ENCODE measurements at places on chromosomes 3 and 15.
A peak's percentile ranks its signal among the peaks of the same experiment; 100 is the strongest.

DNA sequence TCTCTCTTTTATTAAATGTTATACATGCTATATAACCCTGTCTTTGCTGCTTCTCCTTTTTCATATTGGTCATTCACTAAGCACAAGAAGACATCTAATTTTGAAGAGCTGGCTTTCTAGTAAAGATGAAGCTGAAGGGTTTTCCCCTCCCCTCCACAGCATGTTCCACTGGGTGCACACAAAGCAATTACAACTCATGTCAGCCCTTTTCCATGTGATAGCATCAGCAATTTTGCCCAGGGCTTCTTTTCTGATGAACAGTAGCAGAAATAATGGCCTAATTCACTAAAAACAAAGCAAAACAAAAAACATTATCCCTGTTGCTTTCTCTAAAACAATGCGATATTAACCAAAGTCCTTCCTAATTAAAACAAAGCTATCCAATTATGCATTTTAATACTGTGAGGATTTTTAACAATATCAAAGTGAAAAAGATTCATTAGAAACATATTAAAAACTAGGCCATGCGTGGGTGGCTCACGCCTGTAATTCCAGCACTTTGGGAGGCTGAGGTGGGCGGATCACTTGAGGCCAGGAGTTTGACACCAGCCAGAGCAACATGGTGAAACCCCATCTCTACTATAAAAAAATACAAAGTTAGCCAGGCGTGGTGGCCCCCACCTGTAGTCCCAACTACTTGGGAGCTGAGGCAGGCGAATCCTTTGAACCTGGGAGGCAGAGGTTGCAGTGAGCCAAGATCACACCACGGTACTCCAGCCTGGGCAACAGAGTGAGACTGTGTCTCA lies 12.2 kb upstream of the PIK3R4 start:
- no peak for DNase-seq

DNA sequence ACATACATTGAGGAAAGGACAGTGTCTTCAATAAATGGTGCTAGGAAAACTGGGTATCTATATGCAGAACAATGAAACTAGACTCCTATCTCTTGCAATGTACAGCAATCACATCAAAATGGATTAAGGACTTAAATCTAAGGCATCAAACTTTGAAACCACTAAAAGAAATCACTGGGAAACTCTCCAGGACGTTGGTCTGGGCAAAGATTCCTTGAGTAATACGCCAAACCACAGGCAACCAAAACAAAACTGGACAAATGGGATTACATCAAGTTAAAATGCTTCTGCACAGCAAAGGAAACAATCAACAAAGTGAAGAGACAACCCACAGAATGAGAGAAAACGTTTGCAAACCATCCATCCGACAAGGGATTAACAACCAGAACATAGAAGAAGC lies 14.5 kb downstream of the LAMP3 start:
- no peak for DNase-seq

- no peak for DNase-seq
Observed at GRCh38 chr15:80041494-80042253, 17.8 kb upstream of the ZFAND6 start.

- DNase-seq = peak; percentile 34
Observed at GRCh38 chr3:14884665-14885064, 62.7 kb upstream of the NR2C2 start.

DNA sequence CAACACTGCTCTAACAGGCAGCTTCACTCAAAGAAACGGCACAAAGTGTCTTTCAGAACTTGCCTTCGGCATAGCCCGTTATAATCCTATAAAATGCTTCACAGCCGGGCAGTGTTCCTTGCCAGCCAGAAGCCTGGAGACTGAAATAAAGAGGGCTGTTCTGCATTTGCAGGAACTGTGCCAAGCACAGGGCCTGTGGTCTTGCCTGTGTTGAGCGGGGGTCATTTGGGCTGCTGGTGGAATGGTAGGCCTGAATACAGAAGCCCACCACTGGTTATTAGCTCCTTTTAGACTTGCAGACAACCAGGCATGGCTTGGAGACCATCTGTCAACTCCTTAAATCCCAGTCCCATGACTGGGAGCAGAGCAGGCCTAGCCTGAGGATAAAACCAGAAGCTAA lies 4.7 kb upstream of the ARHGEF3 start:
- no peak for DNase-seq

- DNase-seq = no peak
Observed at GRCh38 chr15:52422001-52422400, 106.7 kb downstream of the MYO5A start.

- DNase-seq = no peak
Observed at GRCh38 chr3:88003115-88003755, 55.6 kb downstream of the CGGBP1 start.

DNA sequence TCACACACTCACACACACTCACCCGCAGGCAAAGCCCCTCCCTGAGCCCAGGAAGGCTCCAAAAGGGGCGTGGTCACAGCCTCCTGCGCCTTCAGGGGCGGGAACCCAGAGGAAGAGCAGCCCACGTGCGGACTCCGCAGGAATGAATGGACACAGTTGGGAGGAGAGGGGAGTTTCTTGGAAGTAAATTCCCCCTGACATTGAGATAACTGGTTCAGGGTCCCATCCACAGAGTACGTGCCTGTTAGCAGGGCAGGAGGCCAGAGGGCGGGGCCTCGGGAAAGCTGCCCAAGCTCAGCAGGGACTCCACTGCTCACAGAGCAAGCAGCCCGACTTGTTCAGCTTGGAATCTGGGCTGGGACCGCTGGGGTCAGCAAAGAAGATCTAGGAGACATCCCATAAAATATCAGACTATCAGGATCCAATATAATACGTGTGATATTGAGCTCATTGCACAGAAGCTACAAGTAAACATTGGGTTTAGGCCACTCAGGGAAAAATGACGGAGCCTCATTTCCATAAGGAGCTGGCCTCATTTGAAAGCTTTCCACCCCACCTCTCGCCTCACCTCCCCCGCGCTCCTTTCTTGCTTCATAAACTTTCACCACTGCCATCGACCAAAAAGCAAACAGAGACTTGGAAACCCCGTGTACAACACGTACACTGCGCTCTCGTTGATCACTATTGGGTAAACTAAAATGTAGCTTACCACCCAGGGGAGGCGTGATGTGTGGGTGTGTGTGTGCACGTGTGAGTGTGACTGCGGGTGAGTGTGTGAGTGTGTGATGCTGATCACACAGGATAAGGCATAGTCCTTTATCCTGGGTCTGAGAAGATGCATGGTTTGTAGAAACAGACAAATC lies 36.0 kb downstream of the TM2D3 start:
- DNase-seq = no peak

- DNase-seq = no peak
Observed at GRCh38 chr3:62421207-62421606, 47.9 kb upstream of the FEZF2 start.

GRCh38 chr3:162295323-162295983 lies 798.8 kb downstream of the OTOL1 start:
- no peak for DNase-seq

GRCh38 chr15:80482696-80483095 lies 78.5 kb downstream of the ARNT2 start:
- DNase-seq = no peak

DNA sequence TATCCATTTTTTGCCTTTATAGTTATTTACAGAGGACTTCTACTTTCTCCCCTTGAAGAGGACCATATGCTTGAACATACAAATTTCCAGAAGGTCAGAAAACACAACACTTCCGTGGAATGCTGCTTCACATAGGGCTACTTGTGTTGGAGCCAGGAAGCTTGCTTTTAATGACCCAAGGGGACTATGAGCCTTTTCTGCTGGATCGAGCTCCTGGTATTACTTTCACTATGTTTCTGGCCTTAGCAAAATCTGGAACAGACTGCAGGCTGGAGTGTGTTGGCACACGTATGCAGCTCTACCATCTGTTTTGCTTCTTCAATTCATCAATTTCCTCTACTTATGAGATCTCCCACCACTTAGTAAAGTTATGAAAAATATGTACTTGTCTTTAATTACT lies 69.3 kb upstream of the CBLB start:
- no peak for DNase-seq

- no peak for DNase-seq
Observed at GRCh38 chr3:190865828-190866227, 3.3 kb upstream of the GMNC start.

DNA sequence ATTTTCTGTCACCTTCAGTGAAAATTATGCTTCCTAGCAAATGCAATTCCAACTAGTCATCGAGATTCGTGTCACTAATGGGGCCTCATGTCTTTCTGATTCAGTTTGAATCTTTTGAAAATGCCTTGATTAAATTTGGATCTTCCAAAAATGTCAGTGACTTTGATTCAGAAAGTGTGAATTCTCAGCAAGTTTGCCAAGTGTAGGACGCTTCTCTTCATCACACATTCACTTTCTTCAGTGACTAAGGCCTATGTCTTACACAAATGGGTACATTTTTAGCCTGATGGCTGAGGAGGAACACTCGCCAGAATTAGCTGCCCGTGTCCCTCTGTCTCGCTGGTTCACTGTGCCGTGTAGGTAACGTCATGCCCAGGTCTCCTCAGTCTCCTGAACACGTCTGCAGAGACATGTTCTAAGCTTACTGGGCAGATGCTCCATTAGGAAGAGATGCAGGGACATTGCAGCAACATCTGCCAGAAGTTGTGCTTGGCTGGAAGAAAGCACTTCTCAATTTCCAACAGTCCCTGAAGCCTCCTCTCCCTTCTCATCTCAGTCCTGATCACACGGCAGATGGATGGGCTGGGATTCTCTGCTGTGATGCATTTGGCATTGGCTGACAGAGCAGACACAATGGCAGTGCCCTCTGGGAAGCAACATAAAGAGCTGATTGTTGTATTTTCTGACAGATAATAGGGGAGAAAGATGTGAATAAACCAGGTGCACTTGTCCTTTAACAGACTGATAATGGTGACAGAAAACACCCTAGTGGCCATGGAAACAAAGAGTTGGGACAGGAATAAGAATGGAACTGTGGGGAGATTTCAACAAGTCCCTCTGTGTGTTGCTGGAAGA lies 29.1 kb upstream of the LYZL4 start:
- DNase-seq = no peak

DNA sequence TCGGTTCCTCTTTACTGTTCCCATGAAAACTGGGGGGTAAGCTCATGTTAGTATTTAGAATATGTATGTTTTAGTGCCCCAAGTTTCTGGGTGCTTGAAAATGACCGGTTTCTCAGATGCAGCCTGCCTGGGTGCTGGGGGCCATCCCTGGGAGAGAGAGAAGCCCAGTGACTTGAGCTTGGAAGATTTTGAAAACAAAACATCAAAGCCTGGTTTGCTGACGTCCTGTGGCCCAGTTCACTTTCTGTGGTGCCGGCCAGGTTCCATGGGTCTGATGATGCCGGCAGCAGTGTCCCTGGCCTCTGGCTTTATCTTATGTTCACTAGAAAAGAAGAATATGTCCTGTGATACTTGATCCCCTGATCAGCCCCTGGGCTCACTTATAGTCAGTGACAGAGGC lies 17.1 kb downstream of the APBA2 start:
- no peak for DNase-seq

DNA sequence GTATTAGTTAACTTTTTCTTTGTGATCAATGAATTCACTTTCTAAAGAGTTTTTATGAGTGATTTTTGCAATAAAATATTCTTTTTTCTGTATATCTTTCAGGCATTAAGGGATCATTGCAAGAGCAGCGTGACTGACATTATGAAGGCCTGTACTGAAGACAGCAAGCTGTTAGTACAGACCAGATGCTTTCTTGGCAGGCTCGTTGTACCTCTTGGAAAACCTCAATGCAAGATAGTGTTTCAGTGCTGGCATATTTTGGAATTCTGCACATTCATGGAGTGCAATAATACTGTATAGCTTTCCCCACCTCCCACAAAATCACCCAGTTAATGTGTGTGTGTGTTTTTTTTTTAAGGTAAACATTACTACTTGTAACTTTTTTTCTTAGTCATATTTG lies 24.4 kb downstream of the SELENOT start:
- DNase-seq = no peak

- no peak for DNase-seq
Observed at GRCh38 chr3:71754610-71755253, 1.1 kb downstream of the GPR27 start.

- no peak for DNase-seq
Observed at GRCh38 chr15:27671819-27672437, 427.2 kb downstream of the OCA2 start.

- DNase-seq = no peak
Observed at GRCh38 chr15:77107068-77107467, 36.2 kb upstream of the TSPAN3 start.

DNA sequence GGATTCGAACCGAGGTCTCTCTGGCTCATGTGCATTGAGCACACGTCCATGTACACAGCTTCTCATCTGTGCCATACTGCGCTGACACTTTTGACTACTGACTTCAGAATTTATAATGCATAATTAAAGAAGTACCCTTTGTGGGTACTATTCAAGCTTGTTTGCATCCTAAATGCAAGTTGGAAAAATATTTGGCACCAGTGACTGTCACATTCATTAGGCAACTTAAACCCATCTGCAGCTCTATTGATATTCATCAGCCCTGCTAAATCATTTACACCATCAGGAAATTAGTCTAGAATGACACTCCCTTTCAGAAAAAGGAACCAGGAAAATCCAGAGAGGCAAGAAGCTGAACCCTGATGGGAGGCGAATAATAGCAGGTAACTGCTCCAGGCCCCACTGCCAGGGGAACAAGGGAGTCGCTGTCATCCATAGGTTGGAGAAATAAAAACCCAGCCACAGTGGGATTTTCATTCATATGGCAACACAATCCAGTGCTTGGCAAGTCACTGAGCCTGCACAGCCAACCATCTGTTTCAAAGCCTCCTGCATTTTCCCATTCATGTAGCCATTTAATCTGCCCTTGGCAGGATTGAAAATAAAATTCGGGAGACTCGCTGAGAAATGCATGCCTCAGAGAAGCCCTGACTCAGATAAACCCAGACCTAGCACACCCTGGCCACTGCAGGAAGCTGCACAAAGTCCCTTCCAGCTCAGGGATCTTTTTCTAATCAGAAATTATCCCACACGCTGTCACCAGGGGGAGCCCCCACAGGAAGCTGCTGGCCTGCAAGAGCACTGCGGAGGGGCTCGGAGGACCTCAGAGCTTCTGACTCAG lies 103.0 kb upstream of the VEPH1 start:
- DNase-seq = peak; percentile 38

DNA sequence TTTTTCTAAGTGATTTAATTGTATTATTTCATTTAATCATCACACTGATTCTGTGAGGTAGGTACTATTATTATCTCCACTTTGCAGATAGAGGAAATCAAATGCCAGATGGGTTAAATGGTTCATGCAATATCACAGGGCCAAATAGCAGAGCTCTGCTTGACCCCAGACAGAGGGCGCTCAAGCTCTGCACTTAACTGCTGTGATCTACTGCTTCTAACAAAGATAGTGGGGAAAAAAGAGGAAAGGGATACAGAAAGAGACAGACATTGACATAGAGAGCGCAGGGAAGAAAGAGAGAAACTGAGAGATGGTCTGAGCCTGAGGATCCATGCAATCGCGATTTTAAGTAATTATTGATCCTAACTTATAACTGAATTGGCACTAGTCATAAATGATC lies 279.1 kb upstream of the THRB start:
- DNase-seq = no peak

- DNase-seq = no peak
Observed at GRCh38 chr3:13879102-13879945, 547 bp downstream of the WNT7A start.

- no peak for DNase-seq
Observed at GRCh38 chr3:73552700-73553099, 72.0 kb downstream of the PDZRN3 start.

- DNase-seq = no peak
Observed at GRCh38 chr3:99700631-99701268, 62.4 kb downstream of the COL8A1 start.

- DNase-seq = no peak
Observed at GRCh38 chr3:141384157-141384556, 15.9 kb downstream of the ZBTB38 start.
